Calu3 (cell line): ENCODE measurements at places on chromosomes 13 and 19. TPM values are rescaled to one million over a fixed set of nuclear protein-coding genes. Genes with fewer than 3 reads are reported as not detected.

GRCh38 chr13:55517312-55517711 lies 1623.4 kb upstream of the PRR20A start:
- no peak for DNase-seq

DNA sequence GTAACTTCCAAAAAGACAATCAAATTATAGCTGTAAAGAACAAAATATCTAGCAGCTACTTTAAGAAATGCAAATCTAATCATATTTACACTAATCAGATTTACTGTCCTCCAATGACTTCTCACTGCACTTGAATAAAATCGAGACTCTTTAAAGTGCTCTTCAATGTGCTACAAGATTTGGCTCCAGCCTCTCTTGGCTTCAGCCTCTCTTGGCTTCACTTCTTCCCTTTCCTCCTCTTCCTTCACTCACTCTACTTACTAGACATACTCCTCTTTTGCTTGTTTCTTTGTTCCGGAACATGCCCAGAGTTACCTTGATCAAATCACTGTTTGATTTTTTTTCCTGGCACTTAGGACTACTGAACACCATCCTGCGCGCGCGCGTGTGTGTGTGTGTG lies 495.4 kb downstream of the LMO7 start:
- no peak for DNase-seq

The B3GNT8 gene
- 0.19 TPM in 1 of 2 replicates, not detected in the other for total RNA-seq

The UCHL3 gene
- total RNA-seq = 19.4 and 23.2 TPM in 2 replicates
